ENCODE measurements at places on chromosomes 7 and 10.

- DNase-seq: no peak
Measured at GRCh38 chr10:127196282-127197153, at the start of gene INSYN2A. Gene INSYN2A (minus strand): TSS chr10:127196591. CDS start chr10:127176395, 20,196 bp downstream.

DNA sequence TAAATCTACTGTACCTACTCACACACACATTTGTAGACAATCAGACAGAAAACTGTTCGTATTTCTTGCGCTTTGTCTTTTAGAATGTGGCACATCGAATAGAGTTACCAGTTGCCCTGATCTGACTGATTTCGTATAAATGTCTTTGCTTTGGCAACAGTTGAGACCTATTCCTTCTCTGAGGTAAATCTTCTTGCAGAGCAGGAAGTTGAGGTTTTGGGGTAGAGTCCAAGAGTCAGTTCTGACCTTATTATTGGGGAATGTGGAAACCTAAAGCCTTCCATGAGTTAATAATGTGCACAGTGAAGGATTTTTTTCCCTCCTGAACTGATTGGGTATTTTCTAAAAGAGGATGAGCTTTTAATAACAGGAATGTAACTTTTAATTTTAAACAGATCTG lies 135.3 kb downstream of the KIAA1217 start:
- DNase-seq: no peak

- DNase-seq: no peak
Measured at GRCh38 chr10:114491933-114492332, 87.6 kb upstream of the AFAP1L2 start.

GRCh38 chr7:14446829-14447228 lies 455.7 kb downstream of the DGKB start:
- no peak for DNase-seq

GRCh38 chr7:27994639-27995038 lies 186.0 kb downstream of the JAZF1 start:
- DNase-seq: no peak

DNA sequence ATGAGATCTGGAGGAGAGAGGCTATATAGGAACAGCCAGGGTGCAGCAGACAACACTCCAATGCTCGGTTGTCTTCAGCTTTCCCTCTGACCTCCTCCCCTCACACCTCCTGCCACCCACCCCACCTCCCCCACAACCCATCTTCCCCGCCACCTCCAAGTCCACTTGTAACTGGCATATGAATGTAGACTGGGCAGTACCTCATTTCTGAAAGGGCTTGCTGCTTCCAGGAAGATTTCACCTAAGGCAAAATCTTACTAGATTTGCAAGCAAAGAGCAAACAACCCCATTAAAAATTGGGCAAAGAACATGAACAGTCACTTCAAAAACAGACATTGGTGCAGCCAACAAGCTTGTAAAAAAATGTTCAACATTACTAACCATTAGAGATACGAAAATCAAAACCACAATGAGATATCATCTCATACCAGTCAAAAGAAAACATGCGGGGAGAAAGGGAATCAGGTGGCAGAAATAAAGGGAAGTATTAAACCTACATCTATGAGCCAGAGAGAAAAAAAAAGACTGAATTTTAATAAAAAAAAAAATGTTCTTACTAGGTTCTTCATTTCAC lies 164.6 kb upstream of the C1GALT1 start:
- DNase-seq: no peak

GRCh38 chr7:100590077-100590737 lies 4.1 kb downstream of the FBXO24 start:
- DNase-seq: no peak
